CD4-positive, alpha-beta T cell (primary cell): ENCODE measurements at places on chromosomes 1 and 21.
A peak's percentile ranks its signal among the peaks of the same experiment; 100 is the strongest.

DNA sequence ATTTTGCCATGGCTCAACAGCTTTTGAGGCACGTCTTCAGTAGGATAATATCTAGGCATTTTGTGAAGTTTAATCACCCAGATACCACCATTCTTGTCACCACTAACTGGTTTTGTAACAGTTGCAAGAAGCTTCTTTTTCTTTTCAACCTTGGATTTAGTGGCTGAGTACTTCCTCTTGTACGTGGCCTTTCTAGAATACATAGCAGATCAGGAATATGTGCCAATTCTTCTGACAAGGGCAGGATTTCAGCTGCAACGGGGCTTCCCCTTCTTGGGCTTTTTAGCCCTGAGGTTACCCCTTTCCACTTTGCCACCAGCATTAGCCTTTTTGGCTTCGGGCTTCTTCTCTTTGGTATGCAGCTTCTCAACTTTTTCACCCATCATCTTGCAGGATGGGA, 79.3 kb upstream of the WARS2 start:
- DNase-seq: no peak

- DNase-seq: no peak
Observed at GRCh38 chr1:159864262-159864661, 1.8 kb upstream of the VSIG8 start.

DNA sequence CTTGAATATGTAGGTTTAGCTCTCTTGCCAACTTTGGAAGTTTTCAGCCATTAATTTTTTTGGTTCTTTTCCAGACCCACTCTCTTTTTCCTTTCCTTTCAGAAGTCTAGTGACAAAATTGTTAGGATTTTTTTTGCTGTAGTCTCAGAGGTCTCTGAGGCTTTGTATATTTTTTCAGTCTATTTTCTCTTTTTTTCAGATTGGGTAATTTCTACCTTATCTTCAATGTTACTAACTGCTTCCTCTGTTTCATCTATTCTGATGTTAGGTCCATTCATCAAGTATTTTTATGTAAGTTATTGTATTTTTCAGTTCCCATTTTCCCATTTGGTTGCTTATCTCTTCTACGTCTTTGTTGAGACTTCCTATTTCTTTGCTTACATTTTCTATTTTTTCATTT, 15.7 kb downstream of the RGS2 start:
- no peak for DNase-seq

DNA sequence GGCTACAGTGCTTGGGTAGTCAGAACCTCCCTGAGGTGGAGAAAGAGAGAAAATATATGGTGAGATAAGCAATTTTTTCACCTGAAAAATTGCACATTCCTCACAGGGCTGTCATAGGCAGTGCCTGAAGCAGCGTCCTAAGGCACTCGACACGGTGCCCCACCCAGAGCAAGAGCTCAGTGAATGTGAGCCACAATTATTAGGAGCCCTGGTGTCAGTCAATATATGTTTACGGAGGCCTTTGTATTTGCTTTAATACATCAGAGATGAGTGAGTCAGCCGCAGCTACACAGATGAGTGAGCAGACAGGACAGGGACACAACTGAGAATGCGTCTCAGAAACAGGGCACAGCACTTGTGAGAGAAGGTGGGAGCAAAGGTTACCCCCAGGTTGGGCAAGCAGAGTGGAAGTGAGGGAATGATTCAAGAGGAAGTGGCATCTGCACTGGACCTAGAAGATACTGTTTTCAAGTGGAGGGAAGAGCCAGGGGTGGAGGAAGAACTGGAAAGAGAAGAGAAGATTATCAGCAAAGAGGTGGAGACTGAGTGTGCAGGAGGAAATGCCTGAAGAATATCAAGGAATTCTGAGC, 5.2 kb upstream of the PIGC start:
- DNase-seq: no peak

GRCh38 chr1:25199819-25200620, 32.3 kb downstream of the SYF2 start:
- no peak for DNase-seq

DNA sequence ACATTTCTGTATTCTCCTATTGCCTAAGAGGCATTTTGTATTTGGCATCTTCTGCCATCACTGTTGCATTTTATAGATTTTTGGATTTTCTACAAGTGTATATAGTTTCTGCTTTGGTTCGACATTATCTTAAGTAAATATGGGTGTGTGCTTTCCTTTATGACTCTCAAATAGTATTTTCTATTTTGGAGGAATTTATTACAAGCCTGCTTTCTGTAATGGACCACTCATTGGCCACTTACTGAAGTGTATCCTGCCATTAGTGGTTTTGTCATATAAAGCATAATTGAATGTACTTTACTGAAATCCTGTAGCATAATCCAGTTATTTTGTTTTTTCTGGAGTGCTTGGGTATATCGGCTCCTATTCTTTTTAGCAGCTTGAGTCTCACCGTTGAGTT, 184.3 kb downstream of the PATJ start:
- no peak for DNase-seq

DNA sequence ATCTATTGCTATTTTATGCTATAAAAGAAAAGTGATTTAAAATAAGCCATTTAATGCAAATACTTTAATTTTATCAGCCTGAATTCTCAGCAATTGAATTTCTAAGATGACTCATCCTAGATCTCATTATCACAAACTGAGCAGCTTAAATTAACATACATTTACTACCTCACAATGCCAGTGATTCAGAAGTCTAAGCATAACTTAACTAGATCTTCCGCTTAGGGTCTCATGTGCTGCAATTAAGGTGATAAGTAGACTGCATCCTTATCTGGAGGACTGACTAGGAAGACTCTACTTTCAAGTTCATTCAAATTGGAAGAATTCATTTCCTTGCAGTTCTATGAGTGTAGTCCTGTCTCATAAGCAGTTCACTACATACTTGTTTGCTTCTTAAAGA, 286.6 kb downstream of the COL11A1 start:
- DNase-seq: no peak

GRCh38 chr1:211677659-211678058, 2.2 kb upstream of the NEK2 start:
- DNase-seq: no peak

- no peak for DNase-seq
Observed at GRCh38 chr1:3955196-3955772, 55.2 kb upstream of the C1orf174 start.

DNA sequence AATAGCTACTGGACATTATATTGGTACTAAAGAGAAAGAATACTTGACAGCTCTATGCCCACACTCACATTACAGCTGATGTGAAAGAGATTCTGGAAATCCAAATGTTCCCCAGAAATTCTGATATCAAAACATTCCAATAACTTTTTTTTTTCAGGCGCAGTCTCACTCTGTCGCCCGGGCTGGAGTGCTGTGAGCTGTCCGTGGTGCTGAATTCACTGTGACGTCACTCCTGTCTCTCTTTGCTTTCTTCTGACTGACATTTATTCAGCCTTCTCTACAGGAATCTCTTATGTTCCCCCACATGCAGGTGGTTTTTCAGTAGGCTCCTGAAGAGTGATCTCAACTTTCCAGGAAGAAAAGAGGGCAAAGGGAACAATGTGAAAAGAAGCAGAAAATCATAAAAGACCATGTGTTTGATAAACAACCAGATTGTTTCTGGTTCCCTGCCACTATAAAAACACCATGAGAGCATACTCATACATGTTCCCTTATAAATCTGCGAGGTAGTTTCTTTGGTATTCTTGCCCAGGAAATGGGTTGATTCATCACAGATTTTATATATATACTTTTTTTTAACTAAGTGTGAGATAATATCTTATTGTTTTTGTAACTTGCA, 6.2 kb downstream of the S100A7A start:
- DNase-seq: peak; percentile 56

- no peak for DNase-seq
Observed at GRCh38 chr1:109158433-109158832, 44.5 kb downstream of the ELAPOR1 start.

- DNase-seq: no peak
Observed at GRCh38 chr1:23200883-23201282, 16.4 kb downstream of the HTR1D start.

DNA sequence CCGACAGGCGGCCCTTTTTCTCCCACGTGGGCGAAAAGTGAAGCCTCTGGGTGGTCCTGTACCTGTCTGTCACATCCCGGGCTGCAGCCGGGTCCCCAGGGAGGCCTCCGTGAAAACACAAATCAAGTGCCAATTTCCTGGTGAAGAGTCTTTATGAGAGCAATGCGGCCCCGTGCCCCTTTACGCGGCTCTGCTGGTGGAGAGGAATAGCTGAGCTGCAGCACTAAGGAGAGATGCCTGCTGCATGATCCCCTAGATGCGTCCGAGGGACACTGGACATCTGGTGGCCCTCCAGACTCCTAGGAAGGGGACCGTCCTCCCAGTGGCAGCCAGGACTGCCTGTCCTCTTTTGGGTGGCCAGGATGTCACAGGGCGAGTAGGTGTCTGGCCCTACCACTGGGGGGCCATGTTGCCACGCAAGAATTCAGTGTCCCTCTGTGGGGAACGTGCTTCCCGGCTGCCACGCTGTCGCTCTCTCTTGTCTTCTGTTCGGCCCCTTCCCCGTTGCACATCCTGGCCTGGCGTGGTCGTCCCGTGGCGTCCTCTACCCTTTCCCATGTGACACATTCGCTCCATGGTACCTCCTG, 38.7 kb downstream of the COL18A1 start:
- no peak for DNase-seq

DNA sequence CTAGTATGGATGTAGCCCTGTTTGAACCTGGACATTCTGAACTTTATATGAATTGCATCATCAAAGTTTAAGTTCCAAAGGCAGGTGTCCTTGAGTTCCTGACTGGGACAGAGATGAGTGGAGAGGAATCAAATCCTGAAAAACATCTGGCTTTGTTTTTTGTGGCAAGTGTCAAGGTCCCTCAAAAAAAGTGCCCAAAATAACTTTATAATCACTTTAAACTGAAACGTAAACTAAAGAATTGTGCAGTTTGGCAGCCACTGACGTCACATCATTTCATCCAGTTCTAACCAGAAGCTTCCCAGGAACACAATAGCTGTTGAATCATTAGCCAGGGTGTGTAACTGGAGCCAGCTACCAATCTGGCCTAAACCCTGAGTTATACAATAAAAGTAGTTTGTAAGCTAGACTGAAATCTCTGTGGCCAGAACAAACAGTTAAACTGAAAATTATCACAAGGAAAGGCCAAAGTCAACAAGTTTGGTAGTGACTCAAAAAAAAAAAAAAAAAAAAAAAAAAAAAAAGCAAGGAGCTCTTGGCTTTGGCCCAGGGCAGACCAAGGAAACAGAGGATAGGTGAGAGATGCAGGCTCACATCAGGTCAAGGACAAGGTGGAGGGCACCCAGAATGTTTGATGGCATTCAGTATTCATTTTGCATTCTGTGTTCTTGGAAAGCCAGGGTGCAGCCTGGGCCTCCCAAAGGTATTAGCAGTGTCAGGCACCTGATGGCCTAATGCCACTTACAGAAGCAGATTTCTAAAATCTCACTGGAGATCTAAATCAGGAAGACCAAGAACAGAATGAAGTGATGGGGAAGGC, 74.3 kb downstream of the TNFSF18 start:
- DNase-seq: no peak

DNA sequence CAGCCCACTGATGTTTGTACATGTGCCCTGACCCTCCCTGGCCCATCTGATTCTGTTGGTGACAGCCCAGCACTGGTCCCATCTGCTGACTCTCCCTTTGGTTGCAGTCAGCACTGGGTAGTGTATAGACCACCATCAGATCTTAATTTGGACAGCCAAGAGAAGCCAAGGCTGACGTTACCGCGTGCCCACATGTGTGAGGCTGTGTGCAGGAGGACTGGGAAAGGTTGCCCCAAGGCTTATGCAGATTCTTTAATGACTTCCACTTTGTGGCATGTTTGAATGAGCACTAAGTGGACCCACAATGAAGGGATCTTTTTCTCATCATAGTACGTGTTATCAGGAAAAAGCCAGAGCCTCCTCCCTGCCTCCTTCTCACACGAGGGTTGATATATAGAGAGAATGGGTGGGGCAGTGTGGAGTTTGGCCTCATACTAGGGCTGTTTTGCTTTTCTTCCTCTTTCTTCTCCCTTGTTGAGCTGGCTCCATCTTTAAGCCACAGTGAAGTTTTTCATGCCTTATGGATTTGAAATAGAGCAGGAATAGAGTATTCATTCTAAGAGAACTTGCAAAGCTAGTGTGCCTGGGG, 93.5 kb downstream of the NAV1 start:
- DNase-seq: no peak

DNA sequence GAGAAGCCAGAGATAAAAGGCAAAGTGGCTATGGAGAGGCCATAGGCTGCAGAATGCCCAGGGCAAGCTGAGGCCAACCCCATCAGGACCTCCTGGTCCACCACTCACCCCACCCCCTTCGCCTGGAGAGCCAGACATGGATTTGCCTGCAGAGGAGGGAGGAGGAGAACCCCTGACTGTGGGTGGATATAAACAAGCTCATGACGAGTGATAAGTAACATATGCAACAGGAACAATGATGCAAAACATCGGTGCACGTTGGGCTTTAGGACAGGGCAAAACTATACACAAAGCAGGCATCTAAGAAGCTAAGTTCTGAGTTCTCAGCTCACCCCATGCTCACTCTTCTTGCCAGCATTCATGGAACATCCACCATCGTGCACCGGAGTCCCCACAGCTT, 150.3 kb downstream of the ETS2 start:
- no peak for DNase-seq

GRCh38 chr1:150484861-150485260, 2.4 kb upstream of the TARS2 start:
- no peak for DNase-seq

DNA sequence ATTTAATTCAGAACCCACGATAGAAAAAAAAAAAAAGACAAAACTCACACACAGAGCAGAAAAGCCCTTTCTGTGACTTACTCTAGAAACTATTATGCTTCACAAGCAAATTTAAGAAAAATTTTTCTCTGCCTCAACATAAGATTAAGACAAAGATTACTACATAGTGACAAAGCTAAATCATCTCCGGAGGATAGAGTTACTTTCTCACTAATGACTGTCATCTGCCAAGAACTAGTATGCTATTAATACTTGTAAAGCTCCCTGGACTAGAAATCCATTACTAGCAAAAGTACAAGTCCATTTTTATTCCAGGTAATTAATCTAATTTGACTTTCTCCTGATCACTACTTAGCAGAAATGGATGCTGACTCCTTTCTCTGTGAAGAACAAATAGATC, 25.9 kb downstream of the GREM2 start:
- DNase-seq: no peak

- DNase-seq: no peak
Observed at GRCh38 chr1:67759692-67760029, 73.6 kb downstream of the GNG12 start.

DNA sequence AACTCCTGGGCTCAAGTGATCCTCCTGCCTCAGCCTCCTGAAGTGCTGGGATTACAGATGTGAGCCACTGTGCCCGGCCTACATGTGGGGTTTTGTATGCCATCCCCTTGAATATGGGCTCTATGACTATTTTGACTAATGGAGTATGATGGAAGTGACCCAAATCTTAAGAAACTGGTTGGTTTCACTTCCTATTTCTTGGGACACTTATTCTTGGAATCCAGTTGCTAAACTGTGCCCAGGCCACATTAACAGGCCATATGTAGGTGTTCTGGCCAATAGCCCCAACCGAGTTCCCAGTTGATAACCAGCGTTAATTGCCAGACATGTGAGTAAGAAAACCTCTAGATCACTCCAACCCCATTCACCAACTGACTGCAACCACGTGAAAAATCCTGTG, 36.3 kb upstream of the CLIC4 start:
- no peak for DNase-seq

GRCh38 chr1:160799641-160800040, 3.7 kb downstream of the LY9 start:
- DNase-seq: no peak

GRCh38 chr1:114090738-114091505, 62.7 kb downstream of the SYT6 start:
- no peak for DNase-seq
